Stimulated activated CD4-positive, alpha-beta T cell treated with anti-CD3 and anti-CD28 coated beads, TNF-alpha, amount 100 ng/mL, for 24 hours (primary cell): ENCODE measurements at places on chromosomes 3 and 15.

GRCh38 chr15:59688423-59688781 is 718 bp downstream of the BNIP2 start:
- no peak for DNase-seq

DNA sequence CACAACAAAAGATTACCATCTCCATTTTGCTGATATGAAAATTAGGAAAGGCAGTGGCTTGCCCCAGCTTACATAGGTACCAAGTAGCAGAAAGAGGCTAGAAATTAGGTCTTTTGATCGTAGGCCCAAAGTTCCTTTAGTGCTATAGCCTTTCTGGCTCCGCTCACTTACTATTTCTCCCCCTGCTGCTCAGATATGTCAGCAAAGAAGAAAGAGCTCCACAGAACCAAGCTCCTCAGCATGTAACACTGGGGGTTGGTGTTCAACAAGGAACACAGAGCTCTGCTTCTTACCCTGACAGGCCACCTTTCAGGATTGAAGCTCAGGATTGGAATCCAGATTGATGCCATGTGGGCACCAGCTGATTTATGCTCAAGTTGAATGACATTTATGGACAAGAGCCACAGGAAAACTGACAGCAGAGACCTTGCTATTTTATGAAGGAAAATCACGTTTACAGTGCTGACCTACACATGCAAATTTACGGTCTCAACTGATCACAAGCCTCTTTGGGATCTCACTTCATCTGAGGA is 6.1 kb upstream of the IL12A start:
- DNase-seq, result no peak

DNA sequence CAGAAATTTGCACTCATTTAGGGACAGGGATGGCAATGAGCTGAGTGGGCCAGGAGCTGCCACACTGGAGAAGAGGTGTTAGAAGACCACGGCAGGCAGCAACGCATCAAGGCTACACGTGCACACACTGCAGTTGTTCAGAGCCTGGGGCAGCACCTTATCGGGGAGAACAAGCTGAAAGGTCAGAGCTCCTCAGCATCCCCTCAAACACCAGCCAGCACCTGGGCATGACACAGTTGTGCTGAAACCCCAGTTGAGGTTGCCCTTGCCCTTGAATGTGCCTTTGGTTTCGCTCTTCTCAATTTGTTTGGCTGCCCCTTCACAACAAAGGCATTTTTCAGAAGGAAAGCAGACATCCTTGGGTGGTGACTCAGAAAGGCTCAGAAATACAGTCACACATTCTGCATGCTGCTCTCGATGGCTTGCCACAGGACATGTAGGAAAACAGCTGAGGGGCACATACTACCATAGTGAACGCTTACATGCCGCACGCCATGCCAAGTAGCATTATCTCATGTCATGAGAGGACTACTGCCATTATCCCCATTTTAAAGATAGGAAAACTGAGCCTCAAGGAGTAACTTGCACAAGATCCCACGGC is 57.6 kb downstream of the ST8SIA2 start:
- DNase-seq, result no peak

DNA sequence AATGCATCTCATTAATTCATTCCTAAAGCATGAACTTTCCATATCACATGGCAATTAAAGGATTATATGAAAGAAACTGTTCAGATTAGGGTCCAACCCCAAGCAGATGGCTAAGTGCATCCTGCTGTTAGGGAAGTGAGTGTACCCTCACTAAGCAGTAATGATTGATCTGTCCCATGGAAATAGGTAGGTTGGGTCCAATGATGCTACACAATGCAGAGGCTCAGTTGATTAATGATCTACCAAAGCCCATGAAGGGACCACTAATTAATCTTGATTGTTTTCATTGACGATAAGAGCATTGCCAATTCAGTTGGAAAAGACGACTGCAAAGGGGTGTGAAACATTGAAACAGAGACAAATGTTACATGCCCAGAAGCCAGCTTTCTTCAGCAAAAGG is 194.5 kb upstream of the LRTM1 start:
- no peak for DNase-seq

GRCh38 chr15:50259276-50259675 is 6.2 kb downstream of the HDC start:
- no peak for DNase-seq

DNA sequence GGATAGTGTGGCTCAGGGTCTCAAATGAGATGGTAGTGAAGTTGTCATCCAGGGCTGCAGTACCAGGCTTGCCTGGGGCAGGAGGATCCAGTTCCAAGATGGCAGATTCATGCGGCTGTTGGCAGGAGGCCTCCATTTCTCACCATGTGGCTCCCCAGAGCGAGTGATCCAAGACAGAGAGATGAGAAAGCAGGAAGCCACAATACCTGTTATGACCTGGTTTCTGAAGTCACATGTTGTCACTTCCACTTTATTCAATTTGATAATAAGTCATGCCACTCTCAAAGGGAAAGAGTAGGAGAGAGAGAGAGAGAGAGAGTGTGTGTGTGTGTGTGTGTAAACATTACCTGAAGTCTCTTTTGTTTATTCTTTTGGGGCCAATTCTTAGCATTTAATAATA is 30.1 kb downstream of the TMOD2 start:
- no peak for DNase-seq

DNA sequence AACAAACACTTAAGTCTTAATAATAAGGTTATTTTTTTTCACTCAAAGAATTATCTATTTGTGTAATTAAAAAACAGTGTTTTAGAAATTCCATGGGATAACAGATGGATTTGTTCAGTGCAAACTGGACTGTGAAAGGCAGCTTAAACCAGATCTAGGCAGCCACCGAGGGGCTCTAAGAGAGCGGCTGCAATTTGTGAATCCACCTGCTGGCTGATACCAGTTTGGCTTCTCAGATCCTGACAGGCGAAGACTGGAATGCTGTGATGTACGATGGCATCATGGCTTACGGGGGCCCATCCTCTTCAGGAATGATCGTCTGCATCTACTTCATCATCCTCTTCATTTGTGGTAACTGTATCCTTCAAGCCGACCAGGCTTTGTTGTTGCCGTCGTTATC is 119.6 kb downstream of the CHDH start:
- no peak for DNase-seq

- no peak for DNase-seq
Measured at GRCh38 chr15:66883284-66883911, 181.4 kb downstream of the SMAD6 start.

DNA sequence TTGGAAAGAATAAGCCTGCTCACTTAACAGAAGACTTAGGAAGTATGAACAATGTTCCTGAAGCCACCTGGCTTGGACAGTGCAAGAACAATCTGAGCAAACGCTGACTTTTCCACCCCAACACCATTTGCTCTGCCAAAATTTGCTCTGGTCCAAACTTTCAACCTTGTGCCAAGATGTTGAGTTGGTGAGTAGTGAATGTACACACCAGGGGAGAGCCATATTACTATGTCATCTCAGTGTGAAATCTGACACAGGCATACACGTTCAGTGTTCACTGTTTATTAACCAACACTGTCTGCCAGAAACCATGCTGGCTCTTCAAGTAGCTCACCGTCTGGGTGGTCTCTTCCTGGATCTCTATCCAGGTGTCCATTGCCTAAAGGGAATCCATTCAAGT is 152.9 kb upstream of the LPP start:
- no peak for DNase-seq

DNA sequence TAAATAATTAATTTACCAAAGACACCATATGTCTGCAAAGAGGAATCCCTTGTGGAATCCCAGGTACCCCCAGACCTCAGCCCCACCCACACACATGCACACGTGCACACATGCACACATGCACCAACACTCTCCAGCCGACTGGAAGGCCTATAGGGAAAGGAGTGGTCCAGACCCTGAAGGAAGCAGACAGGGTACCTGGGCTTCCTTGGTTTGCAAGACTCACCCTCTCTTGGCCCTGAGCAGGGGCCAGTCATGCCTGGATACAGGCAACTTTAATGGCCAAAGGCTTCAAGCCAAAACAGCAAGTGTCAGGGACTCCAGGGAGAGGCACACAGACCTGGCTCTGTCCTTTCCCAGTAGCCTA is 8.9 kb upstream of the HAPLN3 start:
- DNase-seq, result no peak

DNA sequence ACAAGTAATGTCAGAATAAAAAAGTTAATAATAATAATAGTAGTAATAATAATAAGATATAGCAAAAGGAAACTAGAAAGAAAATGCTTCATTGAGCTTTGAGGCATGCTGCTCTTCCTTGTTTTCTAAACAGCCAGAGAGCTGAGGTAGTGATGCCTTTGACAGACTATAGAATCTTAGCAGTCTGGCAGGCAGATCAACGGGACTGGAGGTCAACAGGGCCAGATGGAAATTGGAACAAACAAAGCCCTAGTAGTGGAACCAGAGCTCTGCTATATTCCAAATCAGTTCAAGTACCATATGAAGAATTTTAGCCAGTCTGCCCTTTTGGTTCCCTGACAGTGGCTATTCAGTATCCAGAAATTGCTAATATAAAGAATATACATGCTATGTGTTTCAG is 278.6 kb downstream of the NLGN1 start:
- DNase-seq, result no peak

DNA sequence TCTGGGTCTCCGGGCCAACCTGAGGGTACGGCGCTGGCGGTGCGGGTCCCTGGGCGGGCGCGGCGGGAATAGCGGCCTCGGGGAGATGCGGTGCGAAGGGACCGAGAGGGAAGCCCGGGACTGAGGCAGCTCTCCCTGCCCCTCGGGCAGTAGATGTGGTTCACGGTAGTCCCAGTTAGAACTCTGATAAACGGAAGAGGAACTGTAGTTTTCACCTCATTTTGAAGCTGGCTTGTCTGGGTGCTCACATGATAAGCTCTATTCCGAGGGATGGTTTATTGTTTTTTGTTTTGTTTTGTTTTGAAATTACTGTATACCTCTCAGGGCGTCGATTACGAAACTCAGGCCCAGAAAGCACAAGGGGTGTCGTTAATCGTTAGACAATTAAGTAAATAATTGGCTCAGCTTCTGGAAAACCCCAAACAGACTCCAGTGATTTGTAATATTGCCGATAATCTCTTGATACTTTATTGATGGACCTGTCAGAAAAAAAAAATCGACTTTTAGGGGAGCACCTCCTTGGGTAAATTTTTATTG is 413 bp downstream of the NUSAP1 start:
- no peak for DNase-seq

GRCh38 chr3:197942956-197943556 is 6.9 kb upstream of the RPL35A start:
- no peak for DNase-seq

- no peak for DNase-seq
Measured at GRCh38 chr3:74089814-74090213, 465.1 kb upstream of the PDZRN3 start.

DNA sequence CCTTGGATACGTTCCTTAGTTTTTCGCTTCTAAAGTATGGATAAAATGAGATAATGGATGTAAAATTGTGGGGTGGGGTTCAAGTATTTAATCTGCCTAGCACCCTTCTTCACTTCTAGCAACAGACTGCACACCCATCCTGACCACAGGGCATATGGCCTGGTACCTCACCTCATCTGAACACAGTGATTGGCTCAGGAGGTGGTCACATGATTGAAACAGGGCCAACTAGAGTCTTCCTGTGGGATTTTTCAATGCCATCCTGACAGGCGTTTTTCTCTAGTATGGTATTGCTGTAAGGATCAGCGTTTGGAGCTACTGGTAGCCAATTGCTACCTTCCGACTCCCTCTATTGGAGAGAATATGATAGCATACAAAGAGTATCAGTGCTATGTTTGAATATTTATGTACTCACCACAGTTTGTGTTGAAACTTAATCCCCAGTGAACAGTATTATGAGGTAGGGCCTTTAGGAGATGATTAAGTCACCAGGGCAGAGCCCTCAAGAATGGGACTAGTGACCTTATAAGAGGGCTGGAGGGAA is 172.2 kb downstream of the PPM1L start:
- no peak for DNase-seq

DNA sequence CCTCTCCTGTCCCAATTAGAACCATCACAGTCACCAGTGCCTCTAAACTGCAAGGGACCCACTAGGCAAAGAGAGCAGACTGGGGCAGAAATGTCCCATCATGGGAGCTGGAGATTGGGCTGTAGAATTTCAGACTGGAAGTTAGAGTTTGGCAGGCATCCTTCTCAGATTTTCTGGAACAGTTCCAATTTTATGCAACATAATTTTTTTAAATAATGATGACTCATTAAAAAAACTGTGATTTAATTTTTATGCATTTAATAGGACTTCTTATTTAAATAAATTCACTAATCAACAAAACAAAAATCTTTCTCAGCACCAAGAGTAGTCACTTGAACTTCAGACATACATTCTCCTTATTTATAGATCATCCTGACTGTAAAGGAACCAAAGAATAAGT is 84.6 kb upstream of the SLC7A14 start:
- no peak for DNase-seq

- no peak for DNase-seq
Measured at GRCh38 chr3:98701071-98701675, 62.0 kb upstream of the ST3GAL6 start.

DNA sequence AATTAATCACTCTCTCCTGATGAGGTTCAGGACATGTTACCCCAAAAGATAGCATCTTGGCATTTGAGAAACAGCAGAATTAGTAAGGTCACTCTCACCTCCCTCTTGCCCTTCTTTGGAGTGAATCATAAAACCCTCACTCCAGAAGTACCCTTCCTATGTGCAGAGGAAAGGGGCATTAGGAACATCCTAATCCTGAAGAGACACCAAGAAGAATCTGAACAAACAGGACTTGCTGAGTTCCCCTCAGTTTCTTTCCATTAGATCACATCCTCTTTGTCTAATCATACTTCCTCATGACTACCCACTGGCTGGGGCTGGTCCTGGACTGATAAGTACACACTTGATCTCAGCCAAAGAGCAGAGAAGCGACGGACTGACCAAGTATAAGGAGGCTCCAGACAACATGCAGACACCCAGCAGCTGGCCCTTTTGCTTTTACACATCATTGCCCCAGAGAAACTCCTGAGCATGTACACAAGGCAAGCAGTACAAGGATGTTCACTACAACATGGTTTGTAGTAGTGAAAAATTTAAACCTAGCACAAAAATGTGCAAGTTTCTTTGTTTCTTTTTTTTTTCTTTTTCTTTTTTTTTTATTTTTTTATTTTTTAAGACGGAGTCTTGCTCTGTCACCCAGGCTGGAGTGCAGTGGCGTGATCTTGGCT is 15.0 kb upstream of the TM6SF1 start:
- no peak for DNase-seq

GRCh38 chr3:21562243-21562642 is 188.8 kb downstream of the ZNF385D start:
- no peak for DNase-seq

DNA sequence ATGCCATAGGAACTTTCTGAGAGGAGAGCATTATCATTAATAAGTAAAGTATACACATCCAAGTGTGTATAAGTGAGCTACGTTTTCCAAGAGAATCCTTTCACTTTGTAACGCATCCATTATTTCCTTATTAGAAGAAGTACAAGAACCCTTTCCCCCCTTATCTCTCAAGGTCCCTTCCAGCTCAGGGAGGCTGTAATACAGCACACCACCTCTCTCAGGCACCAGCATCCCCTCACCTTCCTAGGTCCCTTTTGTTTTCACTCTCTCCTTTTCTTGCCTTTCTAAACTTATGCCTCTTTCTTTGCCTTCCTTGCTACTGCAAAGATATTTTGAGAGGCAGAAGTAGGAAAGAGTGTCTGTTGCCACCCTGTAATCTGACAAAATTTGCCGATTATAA is 446.0 kb downstream of the GRM7 start:
- DNase-seq, result no peak

- peak; percentile 71 for DNase-seq
Measured at GRCh38 chr15:90201130-90201943, at the start of gene SEMA4B. TSS of gene SEMA4B (plus strand) at chr15:90201330. CDS start at chr15:90201579, 249 bp downstream.
